ENCODE measurements at places on chromosomes 12 and 14.
A peak's percentile ranks its signal among the peaks of the same experiment; 100 is the strongest.

DNA sequence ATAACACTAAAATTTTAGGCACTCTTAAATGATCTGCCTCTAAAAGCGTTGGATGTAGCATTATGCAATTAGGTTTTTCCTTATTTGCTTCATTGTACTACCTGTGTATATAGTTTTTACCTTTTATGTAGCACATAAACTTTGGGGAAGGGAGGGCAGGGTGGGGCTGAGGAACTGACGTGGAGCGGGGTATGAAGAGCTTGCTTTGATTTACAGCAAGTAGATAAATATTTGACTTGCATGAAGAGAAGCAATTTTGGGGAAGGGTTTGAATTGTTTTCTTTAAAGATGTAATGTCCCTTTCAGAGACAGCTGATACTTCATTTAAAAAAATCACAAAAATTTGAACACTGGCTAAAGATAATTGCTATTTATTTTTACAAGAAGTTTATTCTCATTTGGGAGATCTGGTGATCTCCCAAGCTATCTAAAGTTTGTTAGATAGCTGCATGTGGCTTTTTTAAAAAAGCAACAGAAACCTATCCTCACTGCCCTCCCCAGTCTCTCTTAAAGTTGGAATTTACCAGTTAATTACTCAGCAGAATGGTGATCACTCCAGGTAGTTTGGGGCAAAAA is 4.1 kb downstream of the CDKN1B start:
- no peak for DNase-seq

- no peak for DNase-seq
Measured at GRCh38 chr12:102527171-102527720, 46.9 kb upstream of the IGF1 start.

GRCh38 chr14:72921396-72921795 is 4.9 kb upstream of the DCAF4 start:
- DNase-seq, result no peak

- DNase-seq, result no peak
Measured at GRCh38 chr12:49223590-49224369, 34.9 kb upstream of the TUBA1A start.

- DNase-seq, result no peak
Measured at GRCh38 chr14:98507264-98507663, 764.7 kb downstream of the BCL11B start.

GRCh38 chr12:68479261-68479895 is 131.3 kb upstream of the RAP1B start:
- no peak for DNase-seq

GRCh38 chr14:98070536-98070935 is 1201.5 kb downstream of the BCL11B start:
- DNase-seq, result no peak

- no peak for DNase-seq
Measured at GRCh38 chr12:26150736-26151450, 26.1 kb upstream of the BHLHE41 start.

GRCh38 chr14:23895480-23895879 is 58.1 kb upstream of the DHRS4 start:
- DNase-seq, result no peak

DNA sequence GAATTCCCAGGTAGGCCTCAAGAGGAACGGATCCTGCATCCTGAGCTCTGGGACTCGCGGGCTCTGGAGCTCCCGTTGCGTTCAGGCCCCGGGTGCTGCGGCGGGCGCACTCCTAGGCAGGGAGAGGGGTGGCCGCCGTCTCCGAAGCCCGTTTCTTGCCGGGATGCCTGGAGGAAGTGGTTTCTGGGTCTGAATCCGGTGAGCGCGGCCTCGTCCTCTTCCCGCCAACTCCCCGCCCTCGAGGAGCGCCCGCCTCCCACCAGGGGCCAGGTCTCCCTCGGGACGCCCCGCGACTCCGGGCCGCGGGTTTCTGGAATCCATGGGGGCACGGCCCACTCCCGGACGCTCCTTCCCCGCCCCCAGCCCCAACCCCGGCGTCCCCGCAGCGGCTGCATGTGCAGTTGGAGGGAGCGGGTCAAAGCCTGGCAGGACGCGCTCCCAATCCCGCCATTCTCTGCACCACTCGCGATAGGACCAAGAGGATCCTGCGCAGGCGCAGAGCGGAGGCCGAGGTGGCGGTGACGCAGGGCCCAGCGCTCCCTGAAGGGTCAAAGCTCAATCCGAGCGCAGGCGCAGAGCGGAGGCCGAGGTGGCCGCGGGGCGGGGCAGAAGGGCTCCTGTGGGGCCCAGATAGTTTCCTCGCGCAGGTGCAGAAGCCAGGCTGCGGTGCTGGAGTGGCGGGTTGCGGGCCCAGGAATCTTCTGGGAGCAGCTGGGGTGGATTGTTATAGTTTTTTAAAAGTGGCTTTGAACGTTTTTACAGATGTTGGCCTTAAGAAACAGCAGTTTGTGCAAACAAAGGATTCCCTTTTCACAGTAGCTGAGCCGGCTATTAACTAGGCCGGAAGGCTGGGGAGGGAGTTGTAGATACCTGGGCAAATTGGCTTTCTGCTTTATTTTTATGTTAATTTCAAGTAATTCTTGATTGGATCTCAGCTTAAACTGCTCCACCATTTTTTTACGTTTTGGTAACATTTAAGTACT is 796.4 kb downstream of the AACS start:
- DNase-seq, result no peak

DNA sequence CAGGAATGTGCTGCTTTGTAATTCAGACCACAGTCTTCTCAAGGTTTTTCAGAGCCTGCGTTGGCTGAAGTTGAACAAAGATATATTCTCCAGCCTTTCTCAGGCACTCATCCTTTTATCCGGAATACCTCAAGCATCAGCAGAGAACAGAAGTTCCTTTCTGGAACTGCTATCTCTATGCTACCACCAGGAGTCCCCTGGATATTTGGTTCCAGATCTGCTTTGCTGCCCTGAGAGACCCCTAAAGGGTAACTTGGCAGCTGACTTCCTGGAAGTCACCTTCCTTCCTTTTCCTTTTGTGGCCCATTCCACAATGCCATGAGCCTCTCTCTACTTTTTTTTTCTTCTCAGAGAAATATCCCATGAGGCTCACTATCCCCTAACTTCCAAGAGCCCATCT is 188.2 kb downstream of the PLCZ1 start:
- DNase-seq, result no peak

DNA sequence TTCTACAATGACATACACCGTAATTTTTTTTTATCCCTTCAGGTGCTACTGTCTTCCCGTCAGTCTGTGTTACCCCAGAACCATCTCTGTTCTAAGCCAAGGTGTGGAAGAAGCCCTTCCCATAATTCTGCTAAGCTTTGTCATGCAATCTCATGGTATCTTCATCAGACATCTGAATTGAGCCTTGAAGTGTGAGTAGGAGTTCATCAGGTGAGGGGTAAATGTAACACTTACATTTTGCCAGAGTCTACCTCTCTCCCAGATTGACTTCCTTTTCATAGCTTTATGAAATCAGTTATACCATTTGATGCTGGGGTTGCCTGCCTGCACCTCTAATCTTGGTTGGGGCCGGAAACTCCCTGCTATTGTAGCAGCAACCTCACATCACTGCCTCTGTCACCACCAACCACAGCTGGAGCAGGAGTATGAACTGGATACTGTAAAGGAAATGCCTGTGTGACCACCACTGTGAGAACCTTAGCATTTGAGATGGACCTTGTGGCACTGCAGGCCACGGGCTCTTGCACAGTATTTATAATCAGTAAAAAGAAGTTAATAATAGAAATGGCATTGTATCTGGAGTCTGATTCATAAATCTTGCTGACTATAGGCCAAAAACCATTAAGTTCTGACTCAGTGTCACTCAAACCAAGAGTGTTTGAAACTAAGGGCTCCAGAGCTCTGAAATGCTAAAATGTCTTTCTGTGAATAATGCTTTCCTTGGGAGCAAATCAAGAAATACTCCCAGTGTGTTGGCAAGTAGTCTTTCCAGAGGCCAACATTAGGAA is 58.7 kb upstream of the STK38L start:
- no peak for DNase-seq

DNA sequence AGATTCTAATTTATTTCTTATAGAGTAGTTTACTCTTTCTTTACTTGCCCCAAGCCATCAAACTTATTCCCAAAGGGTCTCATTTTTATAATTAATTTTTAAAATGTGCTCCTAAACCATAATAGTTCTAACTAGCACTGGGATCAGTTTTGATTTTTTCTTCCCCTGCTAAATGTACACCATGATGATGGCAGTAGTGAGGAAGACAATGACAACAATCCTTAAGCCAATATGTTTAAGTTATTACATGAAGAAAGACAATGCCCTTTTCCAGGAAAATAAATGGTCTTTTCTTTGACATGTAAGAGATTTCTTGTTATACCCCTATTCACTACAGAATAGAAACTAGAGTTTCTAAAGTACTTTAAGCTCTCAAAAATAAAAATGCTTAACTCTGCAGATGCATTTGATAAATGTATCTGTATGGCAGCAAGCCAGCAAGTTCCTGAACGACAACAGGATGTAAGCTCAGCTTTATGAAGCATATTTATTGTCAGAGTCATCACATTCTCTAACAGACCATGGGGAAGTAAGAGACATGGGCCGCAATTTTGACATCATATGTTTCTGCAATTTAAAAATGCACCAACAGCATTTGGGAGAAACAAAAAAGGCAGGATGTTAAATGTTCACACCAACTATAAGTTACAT is 36.0 kb upstream of the SNX6 start:
- peak; percentile 5 for DNase-seq

DNA sequence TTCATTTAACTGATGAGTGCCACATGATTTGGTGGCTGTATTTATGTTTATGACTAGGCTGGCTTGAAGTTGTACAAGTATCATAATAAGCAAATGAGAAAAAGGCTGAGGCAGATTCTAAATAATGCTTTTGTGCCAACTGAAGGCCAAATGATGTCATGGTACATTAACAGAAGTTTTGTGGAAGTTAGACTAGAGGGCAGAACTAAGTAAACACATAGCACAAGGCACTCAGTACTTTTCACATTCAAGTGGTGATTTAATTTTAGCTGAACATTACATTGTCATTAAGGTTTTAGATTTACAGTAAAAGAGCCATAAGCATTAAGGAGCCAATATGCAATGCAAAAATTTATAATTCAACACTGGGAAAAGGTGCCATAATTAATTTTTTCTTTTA is 21.1 kb downstream of the PPP1CC start:
- no peak for DNase-seq

GRCh38 chr14:96934638-96935330 is 137.6 kb downstream of the VRK1 start:
- no peak for DNase-seq

- DNase-seq, result no peak
Measured at GRCh38 chr14:99650189-99650588, 5.3 kb downstream of the HHIPL1 start.

- DNase-seq, result no peak
Measured at GRCh38 chr12:62371661-62372060, 95.0 kb upstream of the MON2 start.
